Muscle of arm (tissue), 14 donors: ENCODE measurements at places on chromosomes 12 and 14.

GRCh38 chr12:41286426-41286825, 98.3 kb downstream of the PDZRN4 start:
- no peak for DNase-seq

- peak; percentile 27 for DNase-seq
These were observed 38.5 kb upstream of the CRACR2A start for GRCh38 chr12:3791256-3791874.

DNA sequence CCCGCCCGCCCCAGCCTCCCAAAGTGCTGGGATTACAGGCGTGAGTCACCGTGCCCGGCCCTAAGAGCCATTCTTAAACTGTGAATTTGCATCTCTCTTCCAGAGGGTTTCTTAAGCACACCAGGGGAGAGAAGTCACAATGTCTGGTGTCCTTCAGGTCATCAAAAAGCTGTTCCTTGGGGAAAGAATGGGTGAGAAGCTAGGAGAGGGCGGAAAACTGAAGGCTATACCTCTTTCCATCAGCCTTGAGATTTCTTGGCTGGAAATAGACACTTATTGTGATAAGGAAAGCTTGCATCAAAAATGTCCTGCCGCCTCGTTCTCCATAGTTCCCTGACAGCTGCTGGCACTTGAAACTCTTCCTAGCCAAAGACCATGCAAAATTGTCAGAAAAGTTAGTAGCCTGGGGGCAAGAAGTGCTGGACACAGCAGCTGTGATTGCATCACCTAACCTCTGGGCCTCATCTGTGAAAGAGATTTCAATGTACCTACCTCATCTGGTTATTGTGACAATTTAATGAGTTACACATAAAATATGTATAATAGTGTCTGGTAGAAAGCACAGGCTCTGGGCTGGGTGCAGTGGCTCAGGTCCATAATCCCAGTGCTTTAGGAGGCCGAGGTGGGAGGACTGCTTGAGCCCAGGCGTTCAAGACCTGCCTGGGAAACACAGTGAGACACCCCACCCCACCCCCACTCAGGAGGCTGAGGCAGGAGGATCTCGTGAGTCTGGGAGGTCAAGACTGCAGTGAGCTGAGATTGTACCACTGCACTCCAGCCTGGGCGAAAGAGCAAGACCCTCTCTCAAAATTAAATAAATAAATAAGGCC, 9.7 kb upstream of the UBC start:
- DNase-seq, result no peak

GRCh38 chr12:126201981-126202537, 1136.8 kb downstream of the AACS start:
- no peak for DNase-seq

DNA sequence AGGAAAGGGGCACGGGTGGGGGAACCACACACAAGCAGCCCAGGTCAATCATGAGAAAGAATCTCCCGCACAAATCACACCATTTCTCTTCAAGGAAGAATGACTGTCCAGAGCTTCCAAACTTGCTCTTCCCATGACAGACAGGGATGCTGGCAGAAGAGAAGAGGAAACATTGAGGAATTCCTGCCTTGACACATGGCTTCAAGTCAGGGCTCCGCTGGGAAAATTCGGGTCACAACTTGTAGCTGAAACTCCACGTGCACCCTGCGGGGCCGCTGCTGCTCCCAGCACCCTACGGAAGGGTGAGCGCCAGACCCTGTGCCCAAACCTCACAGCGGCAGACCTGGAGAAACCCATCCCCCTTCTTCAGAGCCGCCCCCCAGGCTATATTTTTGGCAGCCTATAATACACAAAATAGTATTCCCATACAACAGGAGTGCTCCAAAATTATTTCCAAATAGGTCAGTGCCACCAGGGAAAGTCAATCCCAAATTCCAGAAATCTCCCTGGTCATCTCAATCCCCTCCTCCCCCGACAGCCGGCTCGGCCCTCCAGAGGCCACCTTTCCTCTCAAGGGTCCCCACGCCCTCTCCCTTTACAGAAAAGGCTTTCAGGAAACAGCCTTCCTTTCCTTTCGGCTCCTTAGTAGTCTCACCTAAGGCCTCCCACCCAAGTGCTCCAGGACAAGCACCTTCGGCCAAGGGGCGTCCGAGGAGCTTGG, 1.3 kb downstream of the TMEM132D start:
- no peak for DNase-seq

GRCh38 chr14:24690492-24690891, 56.5 kb upstream of the GZMB start:
- no peak for DNase-seq

DNA sequence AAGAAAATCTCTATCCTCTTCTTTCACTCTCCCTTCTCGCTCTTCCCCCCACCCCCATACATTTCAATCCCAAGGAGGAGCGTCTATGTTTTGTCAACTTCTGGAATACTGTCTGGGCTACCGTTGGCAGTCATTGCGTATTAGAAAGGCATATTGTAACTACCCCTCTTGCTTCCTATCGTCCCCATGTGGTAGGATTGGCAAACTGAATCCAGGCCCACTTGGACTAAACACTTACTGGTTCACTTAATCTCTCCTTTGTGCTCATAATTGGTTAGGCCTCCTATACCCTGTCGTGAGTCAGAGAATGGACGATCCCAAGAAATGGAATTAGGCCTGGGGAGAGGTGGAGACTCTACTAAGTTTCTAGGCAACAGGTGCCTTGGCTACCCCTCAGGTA, 68.8 kb upstream of the SLC8A3 start:
- no peak for DNase-seq

- peak; percentile 10 for DNase-seq
These were observed 917.0 kb downstream of the LRFN5 start for GRCh38 chr14:42523666-42524065.

GRCh38 chr12:90512518-90512917, 442.5 kb downstream of the CCER1 start:
- DNase-seq, result no peak

DNA sequence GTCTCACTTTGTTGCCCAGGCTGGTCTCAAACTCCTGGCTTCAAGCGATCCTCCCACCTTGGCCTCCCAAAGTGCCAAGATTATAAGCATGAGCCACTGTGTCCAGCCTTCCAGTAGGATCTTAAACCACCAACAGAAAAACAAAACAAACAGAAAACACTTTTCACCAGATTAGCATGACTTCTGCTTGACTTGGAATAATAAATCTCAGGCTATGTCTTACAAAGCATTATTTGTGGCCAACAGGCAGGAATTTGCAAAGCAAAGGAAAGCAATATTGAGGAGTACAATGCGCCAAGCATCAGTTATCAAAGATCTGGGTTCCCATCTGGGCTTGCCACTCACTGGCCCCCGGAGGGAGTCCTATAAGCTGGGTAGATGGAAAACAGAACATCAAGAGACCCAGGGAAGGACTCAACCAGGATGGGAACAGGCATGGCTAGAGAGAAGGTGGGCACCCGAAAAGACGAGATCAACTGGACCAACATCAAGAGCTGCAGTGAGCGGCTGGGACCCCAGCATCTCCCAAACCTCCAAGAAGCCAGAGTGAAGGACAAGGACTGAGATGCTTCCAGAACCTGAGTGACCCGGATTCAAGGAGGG, 101.2 kb downstream of the TMEM30B start:
- DNase-seq, result no peak

GRCh38 chr14:90691627-90692026, 124.6 kb downstream of the TTC7B start:
- DNase-seq, result no peak
